ENCODE measurements at places on chromosomes 11 and 22.

GRCh38 chr22:37386441-37386840 is 40.8 kb downstream of the ELFN2 start:
- no peaks in the 10 kb centered on the region for H3K4me1 ChIP-seq
- H3K4me3 ChIP-seq: no peak overlapping the region

GRCh38 chr11:128928400-128928799 is 14.3 kb downstream of the TP53AIP1 start:
- no peak overlapping the region for H3K27ac ChIP-seq
- DNase-seq: no peak
- no peaks in the 10 kb centered on the region for H3K36me3 ChIP-seq
- H3K27me3 ChIP-seq: no peaks in the 10 kb centered on the region

DNA sequence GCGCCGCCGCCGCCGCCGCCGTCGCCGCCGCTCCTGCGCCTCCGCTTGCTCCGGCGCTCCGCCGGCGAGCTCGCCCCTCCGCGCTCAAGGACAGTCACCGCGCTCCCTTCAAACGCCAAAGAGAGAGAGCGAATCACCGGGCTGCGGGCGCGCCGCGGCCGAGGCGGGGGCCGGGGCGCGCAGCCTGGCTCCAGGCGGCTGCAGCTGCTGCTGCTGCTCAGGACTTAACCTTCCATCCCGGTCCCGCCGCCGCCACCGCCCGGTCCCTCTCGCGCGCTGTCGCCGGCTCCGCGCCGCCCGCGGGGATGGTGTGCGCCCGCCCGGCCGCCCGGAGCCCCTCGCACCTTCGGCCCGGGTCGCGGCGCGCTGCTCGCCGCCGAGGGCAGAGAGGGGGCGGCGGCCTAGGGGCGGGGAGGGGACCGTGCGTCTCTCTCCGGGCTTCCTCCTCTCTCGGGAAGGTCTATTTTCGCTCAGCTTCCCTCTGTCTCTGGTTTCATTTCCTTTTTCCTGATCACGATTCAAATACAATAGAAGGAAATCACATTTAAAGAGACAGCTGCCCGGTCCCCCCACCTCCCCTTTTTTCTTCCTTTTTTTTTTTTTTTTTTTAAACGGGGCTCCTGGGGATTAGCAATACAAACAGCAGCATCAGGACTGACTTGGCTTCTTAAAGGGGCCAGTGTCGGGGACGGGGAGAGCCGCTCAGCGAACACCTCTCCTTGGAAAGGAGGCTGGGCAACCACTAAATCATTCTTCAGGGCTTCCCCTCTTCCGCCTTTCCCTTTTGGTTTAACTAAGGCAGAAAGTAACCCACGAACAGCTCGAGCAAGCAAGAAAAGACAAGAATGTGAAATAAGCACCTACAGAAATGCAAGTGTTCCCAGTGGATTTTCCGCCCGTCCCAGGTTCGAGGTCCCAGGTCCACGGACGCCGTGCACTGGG is 22.1 kb downstream of the LMO2 start:
- DNase-seq: no peak
- H3K4me1 ChIP-seq: peaks cover 9% of the 10 kb centered on the region
- peak overlapping the region; percentile 53 for H3K4me3 ChIP-seq
- no peaks in the 10 kb centered on the region for H3K27me3 ChIP-seq

GRCh38 chr22:32562916-32563315 is 88.3 kb downstream of the FBXO7 start:
- H3K27me3 ChIP-seq: no peaks in the 10 kb centered on the region
- H3K27ac ChIP-seq: peak overlapping the region; percentile 75
- peaks cover 48% of the 10 kb centered on the region for H3K4me1 ChIP-seq
- H3K36me3 ChIP-seq: no peaks in the 10 kb centered on the region

GRCh38 chr11:43558556-43559127 is 121.9 kb upstream of the HSD17B12 start:
- DNase-seq: no peak
- peaks cover 25% of the 10 kb centered on the region for H3K4me1 ChIP-seq
- no peak overlapping the region for H3K27ac ChIP-seq

DNA sequence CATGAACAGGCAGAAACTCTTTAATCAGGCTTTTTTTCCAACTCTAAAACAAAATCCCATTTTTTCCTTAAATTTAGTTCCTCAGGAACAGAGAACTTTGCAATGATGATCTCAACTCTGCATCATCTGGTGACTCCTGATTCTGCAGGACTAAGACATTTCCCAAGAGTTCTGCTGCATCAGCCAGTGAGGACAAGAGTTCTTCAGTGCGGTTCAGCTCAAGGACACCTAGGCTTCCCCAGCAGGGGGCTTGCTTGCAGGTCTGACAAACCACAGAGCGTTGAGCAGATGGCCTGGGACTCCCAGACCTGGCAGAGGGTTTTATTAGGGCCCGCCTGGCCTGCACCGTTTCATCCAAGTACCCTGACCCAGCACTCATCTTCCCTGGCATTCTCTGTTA is 6.4 kb downstream of the CDCA5 start:
- no peaks in the 10 kb centered on the region for H3K27me3 ChIP-seq
- DNase-seq: no peak
- H3K27ac ChIP-seq: no peak overlapping the region
- no peaks in the 10 kb centered on the region for H3K4me1 ChIP-seq

- peaks cover 8% of the 10 kb centered on the region for H3K4me1 ChIP-seq
- H3K27ac ChIP-seq: no peak overlapping the region
- peaks cover 49% of the 10 kb centered on the region for H3K27me3 ChIP-seq
- H3K36me3 ChIP-seq: no peaks in the 10 kb centered on the region
These were observed 2.6 kb downstream of the GDPD5 start for GRCh38 chr11:75523189-75523588.

- no peak overlapping the region for H3K4me3 ChIP-seq
- H3K27ac ChIP-seq: no peak overlapping the region
- H3K4me1 ChIP-seq: no peaks in the 10 kb centered on the region
- no peak for DNase-seq
- H3K27me3 ChIP-seq: no peaks in the 10 kb centered on the region
These were observed 68.3 kb upstream of the UCP3 start for GRCh38 chr11:74077193-74077592.

DNA sequence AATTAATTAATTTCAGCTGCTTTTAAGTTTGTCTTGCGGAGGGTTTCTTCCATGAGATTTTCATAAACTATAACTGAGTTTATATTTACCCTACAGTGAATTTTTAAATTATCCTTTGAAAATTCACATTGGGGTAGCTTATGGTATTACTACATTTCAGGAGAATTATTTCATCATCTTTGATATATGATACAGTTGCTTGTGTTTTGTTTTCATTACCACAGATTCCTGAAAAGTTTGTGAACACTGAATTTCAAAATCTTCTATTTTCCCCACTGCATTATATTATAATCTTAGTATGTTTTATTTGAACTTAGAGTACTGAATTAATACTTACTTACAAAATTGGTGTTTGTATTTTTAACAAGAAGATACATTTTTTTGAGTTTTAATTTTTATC is 24.4 kb downstream of the METTL15 start:
- H3K36me3 ChIP-seq: no peaks in the 10 kb centered on the region
- H3K27ac ChIP-seq: no peak overlapping the region
- H3K27me3 ChIP-seq: no peaks in the 10 kb centered on the region
- no peak for DNase-seq
- H3K4me1 ChIP-seq: no peaks in the 10 kb centered on the region

DNA sequence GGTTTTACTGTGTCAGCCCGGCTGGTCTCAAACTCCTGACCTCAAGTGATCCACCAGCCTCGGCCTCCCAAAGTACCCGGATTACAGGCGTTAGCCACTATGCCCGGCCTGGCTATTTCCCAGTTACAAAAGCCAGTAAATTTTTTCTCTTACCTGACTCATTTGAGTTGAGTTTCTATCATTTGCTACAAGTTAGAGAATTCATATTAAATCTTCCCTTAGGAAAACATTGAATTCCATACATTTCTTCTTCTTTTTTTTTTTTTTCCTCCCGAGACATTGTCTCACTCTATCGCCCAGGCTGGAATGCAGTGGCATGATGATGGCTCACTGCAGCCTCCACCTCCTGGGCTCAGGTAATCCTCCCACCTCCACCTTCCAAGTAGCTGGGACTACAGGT is 26.0 kb downstream of the CHEK2 start:
- H3K36me3 ChIP-seq: no peaks in the 10 kb centered on the region
- peaks cover 8% of the 10 kb centered on the region for H3K4me1 ChIP-seq
- no peak for DNase-seq
- H3K4me3 ChIP-seq: no peak overlapping the region

GRCh38 chr11:130720232-130721022 is 195.9 kb downstream of the SNX19 start:
- H3K27ac ChIP-seq: no peak overlapping the region
- no peaks in the 10 kb centered on the region for H3K27me3 ChIP-seq
- H3K4me3 ChIP-seq: no peak overlapping the region
- H3K36me3 ChIP-seq: no peaks in the 10 kb centered on the region

DNA sequence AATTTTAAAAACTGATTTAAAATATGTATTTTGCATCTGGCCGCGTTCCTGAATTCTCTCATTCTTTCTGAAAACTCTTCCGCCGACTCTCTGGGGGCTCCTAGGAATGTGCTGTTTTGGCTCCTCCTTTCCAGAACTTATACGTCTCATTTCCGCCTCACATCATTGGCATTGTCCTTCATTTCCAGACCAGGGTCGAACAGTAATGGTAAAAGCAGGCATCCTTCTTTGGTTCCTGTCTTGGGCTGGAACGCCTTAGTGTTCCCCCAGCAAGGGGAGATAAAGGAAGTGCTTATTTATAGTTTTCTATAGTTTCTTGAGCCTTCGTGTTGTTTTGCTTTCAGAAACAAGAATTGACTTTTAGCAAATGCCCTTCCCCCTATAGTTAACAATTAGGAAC is 10.9 kb upstream of the TNNT3 start:
- DNase-seq: no peak
- H3K27ac ChIP-seq: peak overlapping the region; percentile 52

- H3K4me1 ChIP-seq: peaks cover under 1% of the 10 kb centered on the region
- no peak overlapping the region for H3K27ac ChIP-seq
- H3K36me3 ChIP-seq: no peaks in the 10 kb centered on the region
These were observed 51.0 kb upstream of the PRSS23 start for GRCh38 chr11:86749376-86749775.

DNA sequence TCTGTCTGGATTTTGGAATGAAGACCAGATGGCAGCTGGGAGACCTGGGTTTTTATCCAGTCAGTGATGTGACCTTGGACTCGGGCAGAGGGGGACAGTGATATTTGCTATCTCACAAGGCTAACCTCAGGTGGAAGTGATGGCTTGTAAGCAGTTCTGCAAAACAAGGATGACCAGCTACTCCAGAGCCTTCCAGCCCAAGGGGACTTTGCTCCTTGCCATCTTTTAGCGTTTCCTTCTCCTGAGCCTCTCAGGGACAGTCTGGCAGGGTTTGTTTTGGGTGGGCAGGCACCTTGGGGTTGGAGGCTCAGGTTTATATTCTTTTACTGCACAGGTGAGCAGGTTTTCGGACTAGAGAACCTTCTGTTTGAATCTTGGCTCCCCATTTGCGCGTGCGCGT is 9.5 kb upstream of the OSBP2 start:
- no peaks in the 10 kb centered on the region for H3K27me3 ChIP-seq
- DNase-seq: no peak
- H3K4me3 ChIP-seq: no peak overlapping the region
- no peaks in the 10 kb centered on the region for H3K4me1 ChIP-seq
- H3K27ac ChIP-seq: no peak overlapping the region

- peaks cover 46% of the 10 kb centered on the region for H3K4me1 ChIP-seq
- DNase-seq: no peak
- no peak overlapping the region for H3K27ac ChIP-seq
- peaks cover 58% of the 10 kb centered on the region for H3K27me3 ChIP-seq
- H3K36me3 ChIP-seq: no peaks in the 10 kb centered on the region
These were observed 42.8 kb downstream of the ETS1 start for GRCh38 chr11:128544471-128545051.

DNA sequence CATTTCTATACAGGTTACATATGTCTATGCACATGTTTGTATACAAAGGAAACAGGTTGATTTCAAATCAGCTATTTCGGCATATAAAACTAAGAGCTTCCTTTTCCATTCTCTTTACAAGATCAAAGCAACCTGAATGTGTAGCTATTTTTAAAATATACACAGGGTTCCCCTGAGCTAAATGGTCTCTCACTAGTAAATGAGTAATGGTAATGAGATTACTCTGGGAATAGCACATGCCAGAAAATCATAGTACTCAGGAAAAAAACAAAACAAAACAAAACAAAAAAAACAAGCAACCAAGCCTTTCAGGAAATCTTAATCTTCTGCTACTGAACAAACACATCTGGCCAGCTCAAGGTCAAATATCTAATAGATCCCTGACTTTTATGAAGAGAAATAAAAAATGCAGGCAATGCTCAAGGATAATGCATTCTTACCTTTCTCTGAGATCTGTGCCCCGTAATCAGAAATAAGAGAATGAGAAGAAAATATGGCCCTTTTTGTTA is 156.6 kb upstream of the POU2AF2 start:
- H3K4me1 ChIP-seq: no peaks in the 10 kb centered on the region
- H3K4me3 ChIP-seq: no peak overlapping the region
- no peak for DNase-seq
- H3K27me3 ChIP-seq: no peaks in the 10 kb centered on the region

DNA sequence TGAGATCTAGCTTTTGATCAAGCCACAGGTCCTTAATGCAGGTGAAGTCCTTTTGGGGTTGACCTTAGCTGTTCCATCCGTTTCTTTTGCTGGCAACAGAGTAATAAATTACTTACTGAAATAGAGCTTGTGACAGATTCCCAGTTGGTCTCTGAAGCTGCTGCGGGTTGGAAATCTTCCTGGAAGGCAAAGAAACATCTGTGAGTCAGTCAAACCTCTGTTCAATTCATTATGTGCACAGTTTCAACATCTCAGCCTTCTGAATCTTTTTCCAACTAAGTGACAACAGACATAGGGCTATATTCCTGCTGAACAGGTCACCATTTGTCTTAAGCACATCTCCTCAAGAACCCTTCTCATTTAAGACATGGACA is 88.9 kb upstream of the DDI1 start:
- no peaks in the 10 kb centered on the region for H3K4me1 ChIP-seq
- no peaks in the 10 kb centered on the region for H3K27me3 ChIP-seq
- H3K36me3 ChIP-seq: no peaks in the 10 kb centered on the region
- no peak overlapping the region for H3K4me3 ChIP-seq

DNA sequence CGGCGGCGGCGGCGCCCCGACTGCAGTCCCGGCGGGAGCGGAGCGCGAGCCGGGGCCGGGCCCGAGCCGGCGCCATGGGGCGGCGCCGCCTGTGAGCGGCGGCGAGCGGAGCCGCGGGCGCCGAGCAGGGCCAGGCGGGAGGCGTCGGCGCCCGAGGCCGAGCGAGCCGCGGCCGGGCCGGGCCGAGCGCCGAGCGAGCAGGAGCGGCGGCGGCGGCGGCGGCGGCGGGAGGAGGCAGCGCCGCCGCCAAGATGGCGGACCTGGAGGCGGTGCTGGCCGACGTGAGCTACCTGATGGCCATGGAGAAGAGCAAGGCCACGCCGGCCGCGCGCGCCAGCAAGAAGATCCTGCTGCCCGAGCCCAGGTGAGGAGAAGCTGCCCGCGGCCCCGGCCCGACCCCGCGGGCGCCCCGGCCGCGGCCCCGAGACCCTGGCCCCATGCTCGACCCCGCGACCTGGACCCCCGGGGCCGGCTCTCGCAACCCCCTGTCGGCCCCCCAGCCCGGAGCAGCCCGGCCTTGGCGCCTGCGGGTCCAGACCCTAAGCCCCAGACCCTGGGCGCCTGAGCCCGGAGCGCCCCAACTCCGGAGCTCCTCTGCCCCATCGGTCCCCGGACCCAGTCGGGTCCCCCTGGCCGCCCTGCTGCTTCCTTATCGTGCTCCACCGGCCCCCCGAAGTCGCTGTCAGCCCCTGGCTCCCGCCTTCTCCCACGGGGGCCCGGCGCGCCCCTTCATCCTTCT is at the start of gene GRK2:
Gene GRK2, plus strand, starts transcription at position 25 of the 739 bp plus-strand sequence. Its CDS starts 227 bp downstream, at position 252.
- H3K27ac ChIP-seq: peak within 1 kb of the TSS; percentile 97
- DNase-seq: no peak

Data from esophagus squamous epithelium (tissue), 5 donors.